T-helper 2 cell (primary cell): ENCODE measurements at places on chromosomes 11 and 22.

DNA sequence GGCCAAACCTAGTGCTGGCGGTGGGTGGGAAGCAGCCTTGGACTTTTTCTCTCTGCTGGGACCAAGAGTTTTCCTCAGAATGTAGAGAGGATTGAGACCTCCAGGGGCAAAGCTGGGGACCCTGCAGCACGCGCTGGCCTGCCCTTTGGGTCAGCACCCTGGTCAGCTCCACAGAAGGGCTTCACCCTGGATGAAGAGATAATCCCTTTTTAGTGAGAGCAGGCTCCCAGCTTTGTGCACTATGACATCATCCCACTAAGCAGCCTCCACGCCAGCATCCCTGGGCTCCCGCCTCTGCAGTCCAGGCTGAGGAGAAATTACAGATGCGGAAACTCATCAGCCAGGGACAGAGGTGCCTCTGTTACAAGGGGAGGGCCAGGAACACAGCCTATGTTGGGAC is 23.5 kb downstream of the DRICH1 start:
- no peak for DNase-seq

DNA sequence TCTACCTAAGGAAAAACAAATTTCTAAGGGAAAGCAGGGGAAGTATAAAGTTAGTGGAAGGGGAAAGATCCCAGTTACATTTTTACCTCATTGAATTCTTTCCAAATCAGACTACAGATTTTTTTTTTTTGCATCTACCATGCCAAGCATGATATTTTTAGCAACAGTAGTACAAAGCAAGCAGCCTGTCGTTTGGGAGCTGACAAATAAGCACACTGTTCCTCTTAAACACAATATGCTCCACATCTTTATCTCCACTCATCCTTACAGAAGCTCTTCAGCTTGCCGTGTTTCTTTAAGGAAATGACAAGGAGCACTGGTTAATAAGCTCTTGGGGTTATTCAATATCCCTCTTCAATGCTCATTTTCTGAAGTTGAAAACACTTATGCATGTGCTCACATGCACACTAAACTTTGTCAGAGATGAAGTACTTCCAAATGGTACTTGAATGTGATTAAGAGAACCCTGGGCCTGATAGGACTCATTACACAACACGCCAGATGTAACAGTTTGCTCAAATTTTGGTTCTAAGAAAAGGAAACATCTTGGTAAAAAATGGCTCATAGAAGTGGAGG is 53.8 kb downstream of the PAX6 start:
- DNase-seq, result no peak

DNA sequence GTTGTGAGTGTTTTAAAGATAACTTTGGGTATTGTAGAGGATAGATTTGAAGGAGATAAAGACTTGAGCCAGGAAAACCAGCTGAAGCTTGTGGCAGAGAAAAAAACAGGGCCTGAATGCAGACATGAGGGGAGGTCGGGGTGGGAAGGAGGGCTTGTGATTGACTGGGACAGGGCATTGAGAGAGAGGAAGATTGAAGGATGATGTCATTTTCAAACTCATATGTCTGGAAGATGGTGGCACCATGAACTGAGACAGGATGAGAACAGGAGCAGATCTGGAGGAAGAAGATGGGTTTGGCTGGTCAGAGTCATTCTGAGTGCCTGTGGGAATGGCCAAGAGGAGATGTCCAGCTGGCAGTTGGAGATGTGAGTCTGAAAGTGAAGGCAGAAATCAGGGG is 14.7 kb downstream of the CSNK2A3 start:
- no peak for DNase-seq

GRCh38 chr11:19868281-19868821 is 155.7 kb downstream of the NAV2 start:
- DNase-seq, result no peak
